Suprapubic skin (tissue), 4 donors: ENCODE measurements at places on chromosomes 5 and 9. TPM values are rescaled to one million over a fixed set of nuclear protein-coding genes. Genes with fewer than 3 reads are reported as not detected.

GRCh38 chr5:4375640-4376039 is 764.5 kb upstream of the ADAMTS16 start:
- DNase-seq: no peak

DNA sequence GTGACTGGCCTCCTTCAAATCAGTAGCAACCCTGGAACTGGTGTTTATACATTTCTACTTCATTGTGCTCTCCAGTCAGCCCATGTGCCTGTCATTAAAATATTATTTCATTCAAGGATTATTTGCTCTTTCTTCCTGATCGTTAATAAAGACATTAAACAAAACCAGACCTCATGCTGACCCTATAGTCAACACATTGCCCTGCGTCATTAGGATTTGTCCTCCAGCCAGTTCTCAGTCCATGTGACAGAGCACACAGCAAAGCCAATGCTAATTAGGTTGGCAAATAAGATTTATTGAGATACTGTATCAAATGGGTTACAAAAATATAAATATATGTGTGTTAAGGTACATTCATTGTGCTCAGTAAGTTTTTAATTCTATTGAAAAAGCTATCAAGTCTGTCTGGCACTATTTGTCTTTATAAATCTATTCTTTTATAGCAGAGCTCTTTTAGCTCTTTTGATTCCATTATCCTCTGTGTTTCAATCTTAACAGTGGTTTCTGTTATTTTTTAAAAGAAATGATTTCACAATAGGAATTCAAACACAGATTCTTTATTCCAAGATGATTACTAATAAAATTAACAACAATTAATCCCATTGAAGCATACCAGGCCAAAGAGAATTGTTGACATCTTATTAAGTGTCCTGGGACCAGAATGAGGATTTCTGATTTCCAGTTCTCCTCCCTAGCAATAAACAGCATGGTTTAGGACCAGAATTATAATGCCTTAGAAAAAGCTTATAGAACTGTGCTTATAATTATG is 209.4 kb upstream of the RGMB start:
- DNase-seq: no peak

DNA sequence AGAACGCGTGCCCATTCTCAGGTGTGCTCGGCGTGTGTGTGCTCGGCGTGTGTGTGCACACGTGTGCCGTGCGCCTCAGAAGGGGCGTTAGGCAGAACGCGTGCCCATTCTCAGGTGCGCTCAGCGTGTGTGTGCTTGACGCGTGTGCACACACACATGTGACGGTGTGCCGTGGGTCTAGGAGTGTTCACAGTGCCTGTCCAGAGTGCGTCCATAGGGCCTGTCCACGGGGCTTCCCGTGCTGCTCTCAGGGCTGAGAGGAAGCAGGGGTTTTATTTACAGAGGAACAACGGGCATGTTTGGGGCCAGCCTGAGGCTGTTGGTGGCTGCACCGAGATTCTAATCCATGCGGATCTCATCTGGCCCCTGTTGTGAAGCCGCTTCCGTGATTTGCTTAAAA is 14.2 kb upstream of the AHRR start:
- DNase-seq: peak; percentile 54

GRCh38 chr5:67935908-67936566 is 279.5 kb upstream of the PIK3R1 start:
- DNase-seq: no peak

- DNase-seq: no peak
Observed at GRCh38 chr5:150603052-150603451, 37.4 kb upstream of the SYNPO start.

ESM1 gene
- 0.38 TPM for total RNA-seq

FOXD4L6 gene
- 0.72 TPM for total RNA-seq
